ENCODE measurements at places on chromosomes 7 and 10.

- no peak for DNase-seq
These were observed 34.6 kb upstream of the UNCX start for GRCh38 chr7:1197997-1198625.

DNA sequence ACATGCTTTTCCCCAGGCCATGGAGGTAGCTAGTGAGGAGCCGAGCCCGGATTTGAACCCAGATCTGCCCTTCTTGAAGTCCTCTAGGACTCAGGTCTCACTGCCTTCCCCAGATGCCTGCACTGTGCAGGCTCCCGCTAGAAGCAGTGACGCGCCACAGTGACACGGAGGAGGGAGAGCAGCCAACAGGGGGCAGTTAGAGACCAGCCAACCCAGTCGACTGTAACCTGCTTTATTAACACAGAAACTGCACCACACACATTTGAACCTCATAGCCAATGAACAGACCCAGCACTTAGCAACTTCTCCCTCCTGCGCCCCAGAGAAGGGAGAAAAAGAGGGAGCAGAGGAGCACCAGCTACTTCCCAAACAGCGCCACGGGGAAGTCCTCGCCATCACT is 27.4 kb downstream of the PILRA start:
- DNase-seq = no peak

GRCh38 chr10:59885430-59886134 is 20.8 kb downstream of the CCDC6 start:
- DNase-seq = no peak

- DNase-seq = no peak
These were observed 28.9 kb downstream of the HIPK2 start for GRCh38 chr7:139748941-139749340.

DNA sequence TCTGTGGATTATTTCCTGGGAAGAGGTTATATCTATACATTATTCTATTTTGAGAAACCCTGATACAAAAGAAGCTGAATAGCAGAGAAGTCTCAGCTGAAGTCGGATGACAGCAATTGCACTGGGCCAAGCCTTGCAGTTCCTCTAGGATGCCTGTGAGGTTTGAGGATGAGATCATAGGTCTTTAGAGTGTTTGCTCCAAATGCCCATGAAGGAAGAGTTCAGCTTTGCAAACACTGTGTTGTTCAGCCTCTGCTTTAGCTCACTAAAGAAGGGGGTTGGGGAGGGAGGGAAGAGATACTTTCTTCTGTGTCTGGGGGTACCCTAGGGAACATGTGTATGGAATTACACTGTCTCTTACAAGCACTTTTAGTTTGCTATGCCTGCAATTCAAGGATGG is 282.5 kb upstream of the NRP1 start:
- no peak for DNase-seq

DNA sequence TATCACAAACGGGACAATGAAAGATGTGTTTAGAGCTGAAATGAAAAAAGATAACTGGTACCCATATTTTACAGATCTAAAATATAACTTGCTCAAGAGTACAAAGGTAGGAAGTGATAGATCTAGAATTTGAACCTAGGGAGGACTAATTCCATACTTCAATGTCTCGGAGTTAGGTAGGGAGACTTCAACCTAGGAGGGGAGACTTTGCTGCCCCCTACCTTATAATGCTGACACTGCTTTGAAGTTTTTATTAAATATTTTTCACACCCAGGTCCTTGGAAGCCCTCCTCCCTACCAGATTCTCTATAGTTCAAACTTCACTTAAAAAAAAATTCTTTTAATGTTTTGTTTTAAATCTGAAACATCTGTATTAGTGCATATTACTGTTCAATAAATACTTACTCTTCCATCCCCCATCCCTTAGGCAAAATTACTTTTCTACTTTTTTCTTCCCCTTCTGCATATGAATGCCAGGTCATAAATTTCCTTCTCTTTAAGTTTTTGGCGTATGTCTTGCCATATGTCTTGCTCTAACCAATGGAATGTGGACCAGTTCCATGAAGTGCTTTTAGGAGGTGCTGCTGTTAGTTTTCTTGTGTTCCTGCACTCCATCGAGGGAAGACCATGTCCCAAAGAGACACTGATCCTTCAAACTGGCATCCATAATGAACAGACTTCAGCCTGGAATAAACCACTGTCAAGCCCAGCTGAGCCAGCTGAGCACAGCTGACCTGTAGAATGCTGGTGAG is 57.8 kb downstream of the MICU1 start:
- no peak for DNase-seq

- peak; percentile 63 for DNase-seq
These were observed 27.3 kb upstream of the KMT2C start for GRCh38 chr7:152462995-152463708.

- DNase-seq = no peak
These were observed 29.5 kb upstream of the COBL start for GRCh38 chr7:51346126-51346525.

DNA sequence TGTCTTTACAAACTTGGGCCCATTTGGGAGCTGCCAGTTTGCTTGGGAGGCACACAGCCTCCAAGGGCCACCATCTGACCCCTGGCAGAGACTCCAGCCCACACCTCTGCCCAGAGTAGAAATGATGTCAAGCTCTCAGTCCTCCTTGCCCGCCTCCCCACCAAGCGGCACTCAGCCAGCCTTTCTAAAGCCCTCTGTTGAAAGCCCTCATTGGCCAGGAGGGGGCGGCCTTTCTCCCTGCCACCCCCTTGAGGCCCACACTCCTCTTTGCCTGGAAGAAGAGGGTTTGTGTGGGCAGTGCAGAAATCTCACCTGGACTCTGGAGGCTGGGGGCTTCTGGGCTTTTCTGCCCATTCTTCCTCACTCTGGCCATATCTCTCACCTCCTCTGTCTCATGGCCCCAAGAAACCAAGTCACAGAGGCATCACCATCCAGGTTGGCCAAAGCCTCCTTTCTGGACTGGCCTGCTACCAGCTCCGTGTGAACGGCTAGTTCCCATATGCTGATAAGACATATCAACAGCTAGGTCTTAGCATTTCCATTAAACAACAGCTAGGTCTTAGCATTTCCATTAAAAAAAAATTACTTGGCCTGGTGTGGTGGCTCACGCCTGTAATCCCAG is 36.1 kb downstream of the UBTD1 start:
- no peak for DNase-seq

GRCh38 chr7:106779877-106780276 is 85.2 kb upstream of the PIK3CG start:
- DNase-seq = no peak

DNA sequence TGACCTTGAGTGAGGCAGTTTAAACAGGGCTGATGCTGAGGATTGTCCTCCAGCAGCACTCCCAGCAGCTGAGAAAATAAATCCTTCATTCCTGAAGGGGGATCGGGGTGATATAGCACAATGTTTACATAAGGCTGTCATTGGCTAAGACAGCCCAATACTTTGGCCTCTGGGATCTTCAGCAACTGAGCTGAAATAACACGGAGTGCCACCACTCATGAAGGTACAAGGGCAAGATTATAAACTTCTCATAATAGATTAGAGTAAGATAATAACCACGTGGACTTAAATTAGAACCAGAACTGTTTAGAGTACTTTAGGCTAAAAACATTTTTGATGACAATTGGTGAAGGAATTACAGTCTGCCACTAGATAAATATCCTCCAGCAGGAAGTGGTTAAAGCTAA is 70.0 kb upstream of the PAPSS2 start:
- DNase-seq = no peak
